ENCODE measurements at places on chromosomes 4 and X.

DNA sequence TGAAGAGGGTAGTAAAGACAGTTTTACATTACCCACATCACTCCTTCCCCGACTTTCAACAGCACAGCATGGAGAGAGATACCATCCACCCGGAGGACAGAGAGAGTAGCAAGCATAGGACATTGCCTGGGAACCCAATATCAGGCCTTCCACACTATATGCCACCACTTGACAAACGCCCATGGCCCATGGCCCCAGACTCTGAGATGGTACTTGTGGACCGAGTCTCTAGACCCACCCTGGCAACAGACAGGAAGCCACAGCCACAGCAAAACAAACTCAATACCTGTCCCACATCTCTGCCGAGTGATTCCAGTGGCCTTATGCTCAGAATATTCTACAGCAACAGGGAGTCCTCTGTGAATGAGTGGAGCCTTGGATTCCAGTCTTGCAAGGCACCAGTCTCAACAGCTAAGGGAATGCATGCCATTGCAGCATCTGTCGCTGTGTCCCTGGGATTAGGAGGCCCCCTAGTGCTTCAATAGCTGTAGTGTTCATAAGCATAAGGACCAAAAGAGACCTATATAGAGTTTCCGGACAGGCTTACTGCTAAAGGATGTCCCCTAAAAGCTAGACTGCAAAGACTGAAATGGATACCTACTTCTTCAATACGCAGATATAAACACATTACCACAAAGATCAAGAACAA, 14.7 kb upstream of the CT55 start:
- peak; percentile 4 for DNase-seq

DNA sequence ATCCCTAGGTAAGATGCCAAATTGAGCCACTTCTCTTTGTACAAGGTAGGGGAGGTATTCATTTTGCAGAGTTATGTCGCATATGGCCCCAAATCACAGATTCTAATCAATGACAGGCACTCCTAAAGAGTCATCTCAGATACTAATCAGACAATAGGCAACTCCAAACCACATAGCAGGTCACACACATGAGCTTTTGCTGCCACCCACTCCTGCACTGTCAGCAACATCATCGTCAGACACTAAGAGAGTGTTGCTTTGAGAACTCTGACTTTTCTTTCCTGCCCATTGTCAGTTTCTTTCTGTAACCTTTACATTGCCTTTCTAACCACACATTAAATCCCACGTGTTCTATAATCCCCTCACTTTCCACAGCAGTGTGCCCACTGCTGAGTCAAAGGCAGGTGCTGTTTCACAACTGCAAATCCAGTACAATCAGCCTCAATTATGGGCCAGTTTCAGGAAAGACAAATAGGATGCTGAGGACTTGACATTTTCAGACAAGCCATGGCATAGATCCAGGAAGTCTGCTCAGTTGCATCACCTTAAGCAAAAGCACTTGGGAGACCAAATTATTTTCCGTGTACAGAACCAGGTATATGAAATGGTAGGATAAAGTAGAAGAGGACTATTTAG, 23.5 kb downstream of the TMEM31 start:
- DNase-seq, result no peak

DNA sequence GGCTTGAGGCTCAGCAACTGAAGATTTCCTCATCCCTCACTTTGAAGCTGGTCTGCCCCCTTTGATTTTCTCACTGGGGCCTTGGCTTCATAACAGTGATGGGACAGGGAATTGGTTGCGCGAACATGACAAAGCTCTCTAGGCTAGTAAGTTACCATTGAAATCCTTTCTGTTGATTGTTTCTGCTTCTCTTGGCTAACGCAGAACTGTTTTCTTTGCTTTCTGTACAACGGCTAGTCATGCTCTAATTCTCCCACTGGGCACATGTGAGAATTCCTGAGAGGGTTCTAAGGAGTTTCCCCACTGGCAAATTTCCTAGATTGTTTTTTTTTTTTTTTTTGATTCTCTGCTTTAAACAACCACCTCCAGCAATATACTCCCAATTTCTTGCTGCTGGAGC, 738.6 kb downstream of the PCDH7 start:
- no peak for DNase-seq

GRCh38 chr4:52645300-52645699, 13.8 kb downstream of the USP46 start:
- no peak for DNase-seq

GRCh38 chrX:95728446-95728845, 956.2 kb upstream of the DIAPH2 start:
- DNase-seq, result no peak

- DNase-seq, result peak; percentile 77
Observed at GRCh38 chr4:126071346-126072333, 756.9 kb downstream of the FAT4 start.

DNA sequence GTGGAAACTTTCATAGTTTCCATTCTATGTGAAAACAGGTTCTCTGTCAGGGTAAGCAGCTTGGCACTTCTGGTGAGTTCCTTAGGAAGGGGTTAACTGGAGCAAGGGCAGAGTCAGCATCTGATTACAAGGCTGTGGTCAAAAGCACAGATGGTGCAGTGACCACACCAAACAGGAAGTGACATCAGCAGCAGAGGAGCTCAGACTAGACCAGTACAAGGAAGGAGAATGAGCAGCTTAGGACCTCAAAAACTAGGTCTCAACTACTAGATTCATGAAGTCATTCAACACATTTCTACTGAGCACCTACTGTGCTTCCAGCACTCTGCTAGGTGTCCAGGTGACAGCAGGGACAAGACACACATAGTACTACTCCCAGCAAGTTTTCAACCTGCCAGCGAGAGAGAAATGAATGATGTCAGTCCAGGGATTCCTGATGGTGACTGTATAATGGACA, 130.2 kb downstream of the AMELX start:
- DNase-seq, result no peak

DNA sequence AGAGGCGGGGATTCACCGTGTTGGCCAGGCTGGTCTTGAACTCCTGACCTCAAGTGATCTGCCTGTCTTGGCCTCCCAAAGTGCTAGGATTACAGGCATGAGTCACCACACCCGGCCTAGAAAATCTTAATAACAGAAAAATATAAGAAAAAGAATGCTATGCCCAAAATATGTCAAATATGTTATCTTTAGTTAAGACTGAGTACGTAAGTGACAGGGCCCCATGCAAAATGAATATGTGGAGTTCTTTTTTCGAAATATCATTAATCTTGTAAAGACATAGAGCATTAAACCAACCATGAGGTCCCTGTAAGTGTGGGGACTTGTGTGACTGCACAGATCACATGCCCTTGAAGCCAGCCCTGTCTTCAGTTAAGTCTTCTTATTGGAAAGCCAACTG, 8.9 kb upstream of the ZNF518B start:
- no peak for DNase-seq

GRCh38 chrX:154490021-154490413, 412 bp downstream of the SLC10A3 start:
- no peak for DNase-seq

GRCh38 chrX:66009231-66009845, 30.5 kb downstream of the VSIG4 start:
- no peak for DNase-seq

DNA sequence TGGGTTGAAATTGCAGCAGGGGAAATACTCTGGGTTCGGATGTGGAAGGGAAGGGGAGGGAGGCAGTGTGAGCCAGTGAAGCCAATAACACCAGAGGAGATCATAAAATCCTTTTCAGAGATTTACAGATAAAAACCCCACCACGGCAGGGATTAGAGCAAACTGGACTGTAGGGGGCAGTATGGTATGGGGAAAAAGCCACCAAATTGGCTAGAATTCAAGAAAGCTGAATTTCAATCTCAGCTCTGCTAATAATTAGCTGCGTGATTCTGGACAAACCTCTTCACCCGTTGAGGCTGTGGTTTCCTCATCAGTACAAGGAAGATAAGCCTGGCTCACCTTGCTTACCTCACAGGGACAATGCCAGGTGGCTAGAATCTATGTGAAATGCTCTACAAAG, 108.1 kb downstream of the ATG4A start:
- DNase-seq, result peak; percentile 4

- DNase-seq, result no peak
Observed at GRCh38 chrX:108299704-108300103, 138.5 kb downstream of the COL4A6 start.

DNA sequence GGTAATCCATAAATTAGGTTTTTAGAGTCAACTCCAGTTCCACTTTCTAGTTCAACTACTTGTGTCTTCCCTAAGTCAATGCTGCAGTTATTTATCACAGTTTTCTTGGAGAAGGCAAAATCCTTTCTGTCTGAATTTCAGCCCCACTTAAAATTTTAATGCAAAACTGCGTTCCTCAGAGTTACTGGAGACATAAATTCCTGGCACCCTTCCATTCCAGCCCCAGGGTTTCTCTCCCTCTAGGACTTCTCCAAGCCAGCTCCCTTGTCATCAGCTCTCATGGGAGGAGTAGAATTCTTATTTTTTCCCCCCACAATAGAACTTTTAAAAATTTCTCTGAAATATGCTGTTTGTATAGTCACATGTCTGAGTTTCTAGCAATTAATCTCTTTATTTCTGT, 50.6 kb upstream of the PHOX2B start:
- DNase-seq, result no peak

GRCh38 chr4:48332661-48333060, 8.7 kb upstream of the SLAIN2 start:
- DNase-seq, result no peak

DNA sequence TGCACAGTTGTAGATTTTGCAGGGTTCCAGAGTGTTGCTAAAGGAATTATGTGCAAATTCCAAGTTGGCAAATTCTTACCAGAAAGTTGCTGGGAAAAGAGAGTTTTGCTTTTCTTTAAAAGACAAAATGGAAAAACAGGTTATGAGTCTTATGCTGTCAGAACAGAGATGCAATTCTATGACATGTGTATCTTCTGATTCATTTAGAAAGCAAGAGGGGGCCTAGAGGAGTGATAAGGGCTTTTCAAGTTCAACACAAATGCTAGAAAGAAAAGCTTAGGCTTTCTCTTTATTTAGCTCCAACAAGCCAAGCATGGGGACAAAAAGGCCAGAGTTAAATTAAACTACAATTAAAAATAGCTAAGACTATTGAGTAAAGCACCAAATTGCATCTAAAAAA, 72.4 kb upstream of the GATB start:
- DNase-seq, result no peak

DNA sequence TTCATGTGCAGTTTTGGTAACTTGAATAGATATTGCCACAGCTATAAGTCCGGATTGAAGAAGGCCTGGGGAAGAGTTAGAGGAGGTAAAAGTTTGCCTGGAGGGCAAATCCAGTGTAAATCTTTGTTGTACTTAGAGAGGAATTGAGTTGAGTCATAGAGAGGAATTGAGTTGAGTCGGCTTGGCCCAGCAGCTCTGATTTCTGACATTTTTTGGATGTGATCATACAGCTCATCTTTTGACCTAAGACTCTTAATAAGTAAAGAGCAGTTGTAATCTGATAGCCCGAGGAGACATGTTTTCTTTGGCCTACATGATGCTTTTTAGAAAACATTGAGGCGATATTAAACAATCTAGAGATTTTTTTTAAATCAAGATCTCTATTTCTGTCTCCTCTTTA, 3.9 kb downstream of the KIT start:
- no peak for DNase-seq

DNA sequence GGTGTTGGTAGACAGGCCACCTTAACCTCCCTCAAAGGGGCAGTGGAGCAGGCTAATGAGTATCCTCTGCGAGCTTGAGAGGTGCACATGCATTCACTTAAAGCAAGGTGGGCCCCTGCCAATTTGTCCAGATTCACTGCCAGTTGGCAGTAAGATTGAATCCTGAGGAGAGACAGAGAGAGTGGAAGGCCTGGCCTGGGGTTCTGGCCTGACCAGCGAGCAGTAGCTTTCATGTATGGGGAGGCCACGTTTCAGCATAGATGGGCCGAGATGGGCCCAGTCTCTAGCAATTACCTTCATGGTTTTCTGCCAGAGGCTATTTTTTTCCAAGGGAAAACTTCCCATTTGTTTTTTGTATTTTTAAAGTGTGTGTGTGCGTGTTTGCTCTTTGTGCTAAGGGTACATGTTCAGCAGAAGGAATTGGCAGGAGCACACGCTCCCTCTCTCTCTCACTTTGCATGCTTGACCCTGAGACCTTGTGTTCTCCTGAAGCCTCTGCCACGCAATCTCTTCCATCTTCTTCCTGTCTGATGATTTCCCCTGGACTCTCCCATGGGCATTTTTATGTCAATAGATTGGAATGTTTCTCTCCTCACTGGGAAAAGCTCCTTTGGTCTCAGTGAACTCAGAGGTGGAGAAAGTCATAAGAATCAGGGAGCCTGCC, 215.8 kb upstream of the SFRP2 start:
- no peak for DNase-seq

DNA sequence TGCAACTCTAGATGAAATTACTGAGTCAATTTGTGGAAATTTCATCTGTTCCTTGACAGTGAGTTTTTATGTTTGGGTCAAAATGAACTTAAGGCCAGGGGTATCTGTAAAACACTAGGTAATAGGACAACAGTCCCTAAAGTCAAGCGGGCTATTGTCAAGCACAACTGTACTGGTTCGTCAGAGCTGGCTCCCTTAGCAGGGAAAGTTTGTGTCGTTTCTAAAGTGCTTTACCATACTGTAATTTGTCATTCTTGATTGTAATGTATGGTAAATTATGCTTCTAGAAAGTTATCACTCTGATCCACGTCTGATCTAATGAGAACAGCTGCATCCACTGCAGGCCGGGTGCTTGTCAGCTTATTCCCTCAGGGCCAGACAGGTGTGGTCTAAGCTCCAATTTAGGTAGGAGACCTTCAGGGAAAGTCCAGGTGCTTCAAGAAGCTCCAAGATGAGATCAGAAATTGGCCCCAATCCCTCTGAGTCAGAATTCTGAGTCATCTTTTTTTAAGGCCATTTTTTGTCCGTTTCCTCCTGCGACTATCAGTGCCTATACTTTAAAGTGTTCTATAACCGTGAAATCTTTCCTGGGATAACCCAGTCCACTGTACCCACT, 92.2 kb downstream of the PALLD start:
- DNase-seq, result no peak

- DNase-seq, result no peak
Observed at GRCh38 chr4:23969635-23970145, 79.8 kb upstream of the PPARGC1A start.

- DNase-seq, result no peak
Observed at GRCh38 chr4:183798301-183799253, 106.5 kb upstream of the STOX2 start.

- DNase-seq, result no peak
Observed at GRCh38 chr4:32775049-32775448, 2054.9 kb downstream of the PCDH7 start.

DNA sequence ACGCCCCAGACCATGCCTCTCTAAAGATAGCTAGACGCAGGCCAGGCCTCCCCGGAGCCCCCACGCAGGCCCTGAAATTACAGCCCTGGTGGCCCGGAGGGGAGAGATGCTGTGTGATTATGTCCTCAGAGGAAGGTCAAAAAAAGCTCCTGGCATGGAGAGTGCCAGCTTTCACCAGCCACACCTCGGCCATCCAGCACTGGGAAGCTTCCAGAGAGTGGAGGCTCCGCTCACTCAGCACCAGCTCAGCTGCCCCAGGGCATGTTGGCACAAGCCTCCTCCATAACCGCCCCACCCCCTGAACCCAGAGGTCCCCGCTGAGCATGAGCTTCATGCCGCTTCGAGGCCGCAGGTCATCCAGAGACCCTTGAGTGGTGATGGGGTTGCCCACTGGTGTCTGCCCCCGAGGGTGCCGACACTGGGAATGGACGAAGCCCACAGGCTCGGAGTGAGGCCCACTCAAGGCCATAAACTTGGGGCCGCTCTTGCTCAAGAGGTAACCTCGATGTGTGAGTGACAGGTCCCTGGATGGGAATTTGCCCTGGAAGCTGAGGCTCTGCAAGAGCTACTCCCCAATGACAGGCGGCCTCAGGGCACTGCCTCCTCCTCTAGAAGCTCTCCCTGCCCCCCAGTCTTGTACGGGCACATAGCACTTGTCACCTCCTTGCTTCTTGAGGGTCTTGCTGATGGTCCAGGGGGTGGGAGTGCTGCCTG, 4.4 kb upstream of the BGN start:
- no peak for DNase-seq

Data from NCI-H2029 (cell line).